Activated T-cell treated with anti-CD3 and anti-CD28 coated beads, Interleukin-2, amount 50 U/mL, for 72 hours (primary cell): ENCODE measurements at places on chromosomes 3 and 15. TPM values are rescaled to one million over a fixed set of nuclear protein-coding genes. Genes with fewer than 3 reads are reported as not detected.

Gene TRAK1
- 17.8 TPM for total RNA-seq

Gene HTR3D
- total RNA-seq = not detected

Gene RCN2
- 24.6 TPM for total RNA-seq

DNA sequence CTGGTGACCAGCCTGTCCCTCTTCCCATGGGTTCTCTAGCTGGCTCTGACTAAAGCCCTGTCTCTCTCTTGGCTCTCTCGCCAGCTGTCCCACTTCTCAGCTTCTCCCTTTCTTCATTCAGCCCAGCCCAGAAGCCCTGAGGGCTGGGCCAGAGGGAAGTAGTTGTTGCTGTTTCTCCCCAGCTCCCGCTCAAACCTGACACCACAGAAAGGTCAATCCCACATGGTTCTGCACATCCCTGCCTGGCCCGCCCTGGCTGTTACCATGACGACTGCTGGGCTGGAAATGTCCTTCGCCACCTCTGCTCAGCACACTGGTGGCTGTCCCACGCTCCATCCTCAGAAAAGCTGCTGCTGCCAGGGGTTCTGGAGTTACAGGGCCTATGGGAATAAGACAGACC is 25.9 kb downstream of the CCDC32 start:
- peaks cover 3% of the 10 kb centered on the region for H3K4me1 ChIP-seq
- no peak overlapping the region for H3K4me3 ChIP-seq
- H3K27ac ChIP-seq = no peak overlapping the region

DNA sequence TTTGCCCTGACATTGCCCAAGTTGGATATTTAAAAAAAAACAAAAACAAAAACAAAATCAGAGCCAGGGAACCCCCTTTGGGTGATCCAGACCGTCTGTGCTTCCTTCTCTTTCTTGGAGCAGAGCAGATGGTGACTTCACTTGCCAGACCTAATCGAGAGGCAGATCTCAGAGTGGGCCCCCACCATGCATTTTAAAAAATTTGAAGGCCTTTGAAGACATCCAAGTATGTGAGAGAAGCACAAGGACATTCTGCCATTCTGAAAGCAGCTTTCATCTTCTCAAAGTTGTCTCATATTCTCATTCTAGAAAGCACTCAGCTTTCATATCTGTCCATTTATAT is 93.3 kb downstream of the SV2B start:
- no peak overlapping the region for H3K4me3 ChIP-seq
- no peak for DNase-seq
- no peaks in the 10 kb centered on the region for H3K4me1 ChIP-seq
- no peaks in the 10 kb centered on the region for H3K36me3 ChIP-seq

DNA sequence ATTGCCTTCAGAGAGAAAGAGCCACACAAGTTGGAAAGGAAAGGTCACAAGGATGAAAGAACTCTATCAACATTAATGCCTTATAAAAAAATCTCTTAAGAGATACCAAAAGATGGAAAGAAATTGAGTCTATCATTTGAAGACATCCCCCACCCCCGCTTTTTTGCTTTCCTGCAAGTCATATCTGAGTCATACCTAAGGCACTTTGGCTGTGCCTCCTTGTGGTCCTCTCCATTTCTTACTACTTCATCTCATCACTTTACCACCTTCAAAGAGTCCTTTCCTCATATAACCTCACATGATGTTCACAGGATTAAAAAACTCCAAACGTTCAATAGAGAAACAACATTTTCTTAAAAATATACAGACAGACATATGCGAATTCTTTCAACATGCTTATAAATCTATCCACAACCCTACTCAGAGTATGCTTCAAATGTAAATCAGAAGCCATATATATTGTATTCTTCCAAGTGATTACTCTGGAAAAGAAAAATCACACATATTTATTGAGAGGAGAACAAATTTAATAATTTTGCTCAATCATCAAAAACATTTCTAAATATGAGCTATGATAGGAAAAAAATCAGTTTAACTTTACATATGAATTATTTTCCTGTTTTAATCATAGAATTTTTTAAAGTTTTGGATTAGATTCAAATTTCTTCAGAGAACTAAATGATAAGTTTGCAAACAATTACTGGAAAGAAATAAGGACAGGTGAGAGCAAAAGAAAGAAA is 1003.9 kb upstream of the CFAP20DC start:
- H3K4me1 ChIP-seq = peaks cover 85% of the 10 kb centered on the region
- peak; percentile 52 for DNase-seq
- no peaks in the 10 kb centered on the region for H3K27me3 ChIP-seq
- H3K36me3 ChIP-seq = peaks cover 24% of the 10 kb centered on the region

DNA sequence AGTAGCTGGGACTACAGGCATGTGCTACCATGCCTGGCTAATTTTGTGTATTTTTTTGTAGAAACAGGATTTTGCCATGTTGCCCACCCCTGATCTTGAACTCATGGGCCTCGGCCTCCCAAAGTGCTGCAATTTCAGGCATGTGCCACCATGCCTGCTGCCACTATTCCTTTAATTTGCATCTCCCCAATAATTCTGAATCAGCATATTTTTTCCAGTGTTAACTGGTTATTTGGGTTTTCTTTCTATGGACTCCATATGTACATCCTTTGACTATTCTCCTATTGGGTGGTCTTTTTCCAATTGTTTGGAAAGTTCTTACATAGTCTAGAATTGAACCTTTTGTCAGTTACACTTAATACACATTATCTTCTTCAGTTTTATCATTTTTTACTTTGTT is 28.1 kb downstream of the HLTF start:
- H3K27ac ChIP-seq = no peak overlapping the region
- no peak for DNase-seq
- no peak overlapping the region for H3K4me3 ChIP-seq
- no peaks in the 10 kb centered on the region for H3K27me3 ChIP-seq
- H3K36me3 ChIP-seq = peaks cover 13% of the 10 kb centered on the region
- no peaks in the 10 kb centered on the region for H3K4me1 ChIP-seq

- H3K27me3 ChIP-seq = no peaks in the 10 kb centered on the region
- no peaks in the 10 kb centered on the region for H3K36me3 ChIP-seq
- no peaks in the 10 kb centered on the region for H3K4me1 ChIP-seq
- DNase-seq = no peak
- no peak overlapping the region for H3K4me3 ChIP-seq
Measured at GRCh38 chr3:82080792-82081191, 319.3 kb upstream of the GBE1 start.
